ENCODE measurements at places on chromosomes 12 and 14.

- no peak for DNase-seq
These were observed 70.2 kb upstream of the EGLN3 start for GRCh38 chr14:34021096-34021495.

GRCh38 chr12:105862163-105862821 is 276.5 kb downstream of the NUAK1 start:
- DNase-seq, result no peak

- no peak for DNase-seq
These were observed 7.9 kb downstream of the TMEM253 start for GRCh38 chr14:21108791-21109190.

DNA sequence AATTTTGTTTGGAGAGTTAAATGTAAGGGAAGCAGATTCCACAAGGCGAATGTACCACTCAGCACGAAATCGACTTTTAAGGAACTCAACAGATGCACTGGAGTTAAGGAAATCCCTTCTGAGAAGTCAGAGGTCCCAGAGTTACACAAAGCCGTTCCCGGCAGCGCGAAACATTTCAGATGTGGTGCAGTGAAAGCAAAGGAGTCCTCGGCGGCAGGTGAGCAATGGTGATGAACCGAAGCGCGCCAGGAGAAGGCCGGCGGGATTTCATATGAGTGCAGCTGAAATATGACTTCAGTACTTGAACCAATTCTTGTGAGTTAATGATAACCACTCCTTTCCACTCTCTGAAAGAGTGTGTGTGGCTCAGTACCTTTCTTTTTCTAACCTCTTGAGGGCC is 183.2 kb downstream of the GRIP1 start:
- DNase-seq, result no peak

DNA sequence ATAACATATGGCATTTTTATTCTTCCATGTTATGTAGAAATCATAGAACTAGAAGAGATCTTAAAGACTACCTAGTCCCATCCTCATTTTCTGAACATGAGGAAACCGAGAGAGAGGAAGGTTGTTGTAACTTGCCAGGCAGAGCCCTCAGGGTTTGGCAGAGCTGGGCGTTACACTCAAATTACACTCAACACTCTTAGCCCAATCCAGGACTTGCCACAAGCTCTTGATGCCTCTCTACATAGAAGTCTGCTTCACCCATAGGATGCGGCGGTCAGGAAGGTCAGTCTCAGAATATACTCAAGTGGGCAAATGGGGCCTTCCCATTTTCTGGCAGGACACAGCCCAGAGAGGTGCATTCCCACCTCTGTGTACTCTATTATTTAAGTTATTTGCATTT is 208.1 kb downstream of the ZFP36L1 start:
- no peak for DNase-seq

GRCh38 chr12:15522574-15523187 is 200.4 kb downstream of the PTPRO start:
- DNase-seq, result no peak

DNA sequence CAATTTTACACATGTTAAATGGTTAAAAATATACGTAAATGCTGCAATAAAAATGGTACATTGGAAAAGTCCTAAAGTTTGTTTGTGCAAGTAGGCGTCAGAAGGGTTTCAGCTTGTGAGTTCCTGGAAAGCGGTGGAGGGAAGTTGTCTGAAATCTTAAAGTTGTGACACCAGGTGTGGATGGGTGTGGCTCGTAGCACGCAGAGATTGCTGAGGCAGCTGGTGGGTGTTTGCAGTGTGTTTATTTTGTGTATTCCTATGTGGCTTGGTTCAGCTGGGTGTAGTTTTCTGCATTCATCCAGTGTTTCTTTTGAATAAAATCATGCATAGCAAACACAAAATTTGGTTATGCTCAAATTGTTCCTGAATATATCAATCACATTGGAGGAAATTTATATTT is 136.8 kb upstream of the TBX3 start:
- DNase-seq, result no peak

- no peak for DNase-seq
These were observed 174.5 kb downstream of the FBXL14 start for GRCh38 chr12:1419849-1420371.

- DNase-seq, result no peak
These were observed 45.9 kb downstream of the LGMN start for GRCh38 chr14:92702441-92702918.

DNA sequence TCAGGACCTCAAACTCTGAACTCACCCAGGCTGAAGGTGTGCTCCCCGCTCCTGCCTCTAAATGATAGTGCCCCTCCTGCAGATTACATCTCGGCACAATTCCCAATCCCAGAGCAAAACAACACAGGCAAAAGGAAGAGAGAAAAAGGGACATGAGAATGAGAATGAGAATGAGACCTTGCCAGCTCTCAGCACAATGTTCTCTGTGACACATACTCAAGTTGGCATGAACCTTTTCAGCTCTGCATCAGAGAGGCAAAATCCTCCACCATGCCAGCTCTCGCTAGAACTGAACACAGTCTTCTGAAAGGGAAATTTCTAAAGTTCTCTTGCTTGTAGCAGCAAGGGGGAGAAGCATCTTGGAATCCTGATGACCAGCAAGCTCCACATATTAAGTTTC is 84.6 kb downstream of the KSR2 start:
- DNase-seq, result no peak

- no peak for DNase-seq
These were observed 26.2 kb downstream of the PRKAB1 start for GRCh38 chr12:119694111-119694510.

DNA sequence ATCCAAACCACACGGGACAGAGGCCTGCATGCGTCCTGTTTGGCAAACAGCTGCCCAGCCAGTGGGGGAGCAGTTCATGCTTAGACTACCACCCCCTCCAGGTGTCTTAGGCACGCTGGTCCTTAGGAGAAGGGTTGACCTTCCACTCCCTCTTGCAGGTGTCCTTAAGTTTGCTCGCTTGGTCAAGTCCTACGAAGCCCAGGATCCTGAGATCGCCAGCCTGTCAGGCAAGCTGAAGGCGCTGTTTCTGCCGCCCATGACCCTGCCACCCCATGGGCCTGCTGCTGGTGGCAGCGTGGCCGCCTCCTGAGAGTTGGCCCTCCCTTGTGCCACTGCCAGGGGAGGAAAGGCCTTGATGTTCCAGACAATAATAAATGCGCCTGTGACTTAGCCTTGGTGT is 1.8 kb downstream of the C12orf57 start:
- no peak for DNase-seq

- DNase-seq, result no peak
These were observed 453.8 kb downstream of the TMEM121 start for GRCh38 chr14:105980224-105980623.

DNA sequence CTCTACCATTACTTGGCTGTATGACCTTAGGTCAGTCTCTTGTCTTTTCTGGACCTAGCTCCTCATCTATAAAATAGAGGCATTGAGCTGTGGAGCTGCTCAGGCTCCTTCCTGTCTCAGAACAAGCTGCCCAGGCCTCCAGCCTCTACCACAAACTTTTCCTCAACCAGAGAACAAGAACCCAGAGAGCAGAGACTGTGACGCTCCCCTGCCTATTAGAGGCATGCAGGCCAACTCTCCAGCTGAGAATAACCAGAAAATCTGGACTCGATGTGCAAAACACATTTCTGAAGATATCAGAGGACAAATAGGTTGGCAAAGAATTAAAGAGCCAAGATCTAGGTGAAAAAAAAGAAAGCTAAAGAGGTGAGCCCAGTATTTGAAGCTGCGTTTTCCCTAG is 17.8 kb upstream of the PNMA1 start:
- DNase-seq, result no peak

DNA sequence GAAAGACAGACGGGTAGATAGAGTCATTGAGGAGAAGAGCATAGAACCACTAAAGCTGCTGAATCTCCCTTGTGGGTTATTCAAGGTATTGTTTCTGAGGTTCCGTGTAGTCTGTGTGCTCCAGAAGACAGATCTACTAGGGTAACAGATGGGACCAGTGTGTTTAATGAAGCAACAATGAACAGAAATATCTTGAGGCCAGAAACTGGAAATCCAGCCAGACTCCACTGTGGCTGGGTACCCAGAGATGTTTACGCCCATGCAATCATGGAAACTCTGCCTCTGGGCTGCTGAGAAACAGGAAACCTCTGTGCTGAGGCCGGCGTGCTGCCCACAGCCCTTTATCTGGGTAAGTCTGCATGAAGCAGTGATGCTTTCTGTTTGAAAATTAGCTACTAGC is 8.3 kb downstream of the PROX2 start:
- DNase-seq, result no peak

All from mesothelial cell of epicardium (in vitro differentiated cells).